Activated T-cell treated with anti-CD3 and anti-CD28 coated beads, Interleukin-2, amount 50 U/mL, for 1 hour (primary cell): ENCODE measurements at places on chromosomes 11 and 22.

DNA sequence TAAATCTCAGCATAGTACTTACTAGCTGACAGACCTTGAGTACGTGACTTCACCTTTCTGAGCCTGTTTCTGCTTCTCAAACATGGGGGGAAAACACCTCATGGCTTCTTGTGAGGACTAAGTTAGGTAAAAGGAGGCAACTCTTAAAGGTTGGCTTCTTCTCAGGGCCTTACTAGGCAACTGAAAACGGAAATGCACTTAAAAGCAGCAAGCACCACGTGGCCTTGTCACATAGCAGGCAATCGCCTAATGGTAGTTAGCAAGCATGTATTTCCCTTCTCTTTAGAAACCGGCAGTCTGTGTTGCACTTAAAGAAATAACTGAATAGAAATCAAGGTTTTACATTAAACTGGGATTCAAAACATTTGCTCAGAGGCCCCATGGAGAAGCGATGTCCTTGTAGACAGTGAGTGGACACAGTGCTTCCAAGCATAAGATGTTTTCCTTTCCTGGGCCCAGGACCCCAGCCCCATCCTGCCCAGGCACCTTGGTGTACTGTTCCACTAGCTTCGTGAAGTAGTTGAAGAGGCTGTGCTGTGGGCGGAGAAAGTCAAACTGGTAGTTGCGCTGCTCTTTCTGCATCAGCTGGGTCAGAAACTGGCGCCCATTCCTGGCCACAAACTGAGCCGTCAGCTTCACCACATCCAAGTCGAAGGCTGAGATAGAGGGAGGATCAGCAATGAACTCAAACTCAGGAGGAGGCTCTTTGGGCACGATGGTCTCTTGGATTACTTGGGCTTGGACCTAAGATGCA lies 12.1 kb downstream of the SF3A1 start:
- no peak for DNase-seq

GRCh38 chr11:3177931-3178330 lies 12.8 kb upstream of the OSBPL5 start:
- no peak for DNase-seq

DNA sequence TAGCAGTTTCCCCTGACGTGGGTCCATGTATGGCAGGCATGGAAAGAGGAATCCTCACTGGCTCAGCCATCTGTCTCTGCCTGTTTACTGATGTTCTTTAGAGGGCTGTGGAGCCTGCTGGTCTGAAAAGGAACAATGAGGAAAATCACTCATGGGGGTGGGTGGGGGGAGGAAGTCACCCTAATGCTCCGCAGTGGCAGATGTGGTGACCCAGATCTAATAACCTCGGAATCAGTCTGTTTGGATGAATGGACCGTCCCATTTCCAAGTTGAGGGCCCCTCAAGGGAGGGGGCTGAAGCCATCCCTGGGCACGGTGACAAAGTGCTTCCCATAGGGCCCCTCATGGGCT lies 4.4 kb downstream of the BCR start:
- no peak for DNase-seq

DNA sequence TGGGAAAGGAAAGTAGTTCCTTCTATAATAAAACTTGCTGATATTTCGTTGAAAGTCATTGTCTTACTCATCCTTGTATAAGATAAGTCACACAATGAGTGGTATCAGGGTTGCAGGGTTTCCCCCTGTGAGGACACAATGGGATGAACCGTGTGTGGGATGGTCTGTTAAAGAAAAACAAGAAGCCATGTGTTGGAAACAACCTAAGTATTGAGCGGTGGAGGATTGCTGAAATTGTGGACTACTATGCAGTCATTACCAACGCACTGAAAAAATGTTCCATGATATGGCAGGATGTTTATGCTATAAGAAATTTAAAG lies 28.6 kb downstream of the PTPRJ start:
- DNase-seq, result no peak

GRCh38 chr11:70807195-70807543 lies 408.8 kb downstream of the CTTN start:
- DNase-seq, result no peak

DNA sequence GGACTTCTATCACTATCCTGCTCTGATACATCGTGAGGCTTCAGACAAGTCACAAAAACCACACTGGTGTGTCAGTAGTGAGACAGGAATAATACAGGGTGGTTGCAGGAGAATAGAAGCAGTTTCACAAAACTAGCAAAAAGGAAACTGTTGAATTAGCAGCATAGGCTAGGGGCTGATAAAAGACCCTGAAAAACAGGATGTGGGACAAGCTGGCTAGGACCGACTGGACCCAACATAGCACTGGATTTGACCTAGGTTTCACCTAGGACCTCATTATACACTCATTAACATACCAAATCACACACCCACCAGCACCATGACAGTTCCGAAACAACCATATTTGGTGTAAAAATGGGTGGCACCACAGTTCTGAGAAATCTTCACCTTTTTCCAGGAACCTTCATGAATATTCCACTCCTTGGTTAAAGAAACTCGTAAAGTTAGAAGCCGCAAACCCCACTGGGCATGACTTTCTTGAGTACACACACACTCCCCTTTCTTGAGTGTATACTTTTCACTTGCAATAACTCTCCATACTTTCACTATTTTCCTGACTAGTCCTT lies 76.2 kb downstream of the SLC1A2 start:
- no peak for DNase-seq

DNA sequence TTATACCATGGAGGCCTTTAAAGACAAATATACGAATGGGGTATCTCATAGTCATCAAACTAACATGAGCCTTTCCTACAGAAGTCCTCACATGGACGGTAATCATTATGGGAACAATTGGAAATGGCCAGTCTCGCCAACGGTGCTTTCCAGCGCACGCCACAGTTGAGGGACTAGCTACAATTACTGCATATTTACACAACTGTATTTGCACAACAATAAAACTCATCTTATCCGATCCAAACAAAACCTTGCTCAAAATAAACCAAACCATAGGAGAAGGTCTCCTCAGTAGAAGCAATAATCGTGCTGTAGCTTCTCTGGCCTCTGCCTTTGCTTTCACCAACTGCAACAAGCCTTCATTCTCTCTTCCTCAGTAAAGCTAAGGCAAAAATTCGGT lies 5.9 kb downstream of the CADM1 start:
- no peak for DNase-seq

DNA sequence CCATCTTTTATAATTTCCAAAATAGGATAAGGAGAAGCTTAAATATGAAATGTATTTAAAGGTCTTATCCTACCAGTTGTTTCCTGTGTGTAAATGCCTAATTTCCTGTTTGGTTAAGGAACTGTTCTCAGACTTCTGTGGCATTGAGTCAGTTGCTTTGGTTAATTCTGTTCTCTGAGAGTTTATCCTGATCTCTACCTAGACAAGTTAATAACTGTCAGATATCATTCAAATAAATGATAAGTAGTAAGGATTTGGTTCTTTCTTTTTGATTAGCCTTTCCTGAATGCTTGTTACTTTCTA lies 39.5 kb downstream of the CTNND1 start:
- no peak for DNase-seq

DNA sequence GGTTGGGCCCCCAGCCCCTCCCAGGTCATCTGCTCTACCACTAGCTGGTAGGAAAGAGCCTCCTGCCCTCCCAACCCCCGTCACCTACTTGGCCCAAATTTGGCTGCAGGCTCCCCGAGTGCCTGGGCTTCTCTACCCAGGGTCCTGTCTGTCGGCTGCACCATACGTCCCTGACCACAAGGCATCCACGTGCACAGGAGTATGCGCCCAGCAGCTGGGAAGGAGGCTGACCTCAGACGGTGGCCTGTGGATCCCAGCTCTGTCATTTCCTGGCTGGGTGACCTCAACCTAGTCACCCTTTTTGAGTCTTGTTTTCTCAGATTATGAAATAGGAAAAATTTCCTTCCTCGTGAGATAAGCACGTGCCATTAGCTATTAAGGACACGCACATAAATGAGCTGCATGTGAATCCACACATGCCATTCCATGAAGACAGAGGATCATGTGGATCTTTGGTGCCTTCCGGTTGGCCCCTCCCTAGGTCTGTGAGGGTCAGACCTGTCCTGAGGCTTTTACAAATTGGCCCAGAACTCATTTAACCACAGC lies 13.7 kb downstream of the CYB561A3 start:
- DNase-seq, result no peak

DNA sequence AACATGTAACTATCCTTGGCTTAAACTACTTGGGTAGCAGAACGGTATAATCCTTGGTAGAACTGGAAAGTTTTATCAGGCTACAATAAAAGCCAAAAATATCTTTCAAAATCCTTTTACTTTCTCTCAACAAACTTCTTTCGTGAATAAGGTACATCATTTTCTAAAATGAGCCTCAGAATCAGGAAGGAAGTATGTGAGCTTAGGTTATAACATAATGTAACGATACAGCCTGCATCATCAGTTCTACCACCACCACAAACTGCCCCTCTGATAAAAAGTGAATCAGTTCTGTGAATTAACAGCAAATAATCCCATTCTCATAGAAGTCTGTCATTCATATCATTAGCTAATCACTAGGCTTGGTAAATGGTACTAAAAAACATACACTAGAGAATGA lies 244.3 kb downstream of the SBF2 start:
- no peak for DNase-seq

DNA sequence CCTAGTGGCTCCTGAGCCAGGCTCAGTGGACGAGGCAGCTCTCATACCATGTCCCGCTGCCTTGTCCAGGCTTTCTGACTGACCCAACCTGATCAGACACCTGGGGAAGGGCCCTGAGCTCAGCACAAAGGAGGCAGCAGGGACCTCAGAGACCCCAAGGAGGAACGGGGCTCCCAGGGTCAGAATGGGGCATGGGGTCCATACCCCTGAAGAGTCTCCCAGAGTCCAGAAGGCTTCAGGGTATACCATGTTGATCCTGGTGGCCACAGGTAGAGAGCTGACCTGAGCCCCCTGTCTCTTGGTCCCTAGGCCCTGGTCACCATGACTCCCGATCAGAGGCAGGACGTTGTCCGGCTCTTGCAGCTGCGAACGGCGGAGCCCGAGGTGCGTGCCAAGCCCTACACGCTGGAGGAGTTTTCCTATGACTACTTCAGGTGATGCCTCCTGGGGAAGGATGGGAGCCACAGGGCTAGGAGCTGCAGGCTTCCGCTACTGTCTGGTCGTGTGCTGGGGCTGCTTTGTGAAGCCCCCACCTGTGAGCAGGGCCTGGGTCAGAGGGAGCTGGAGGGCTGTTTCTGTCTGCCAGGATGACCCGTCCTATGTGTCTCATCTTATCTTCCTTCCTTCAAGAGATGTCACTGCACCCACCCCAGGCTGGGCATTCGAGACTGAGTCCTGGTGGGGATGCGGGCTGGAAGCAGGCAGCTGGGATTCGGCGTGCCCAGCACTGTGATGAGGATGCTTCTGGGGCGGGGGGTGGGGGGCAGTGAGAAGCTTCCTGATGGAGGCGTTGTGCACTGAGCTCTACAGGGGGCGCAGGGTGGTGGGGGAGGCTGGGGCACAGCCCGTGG lies 74.2 kb downstream of the MYO7A start:
- peak; percentile 8 for DNase-seq
